Small intestine (tissue), 16 donors: ENCODE measurements at places on chromosomes 12 and 14. TPM values are rescaled to one million over a fixed set of nuclear protein-coding genes. Genes with fewer than 3 reads are reported as not detected.
A peak's percentile ranks its signal among the peaks of the same experiment; 100 is the strongest.

DNA sequence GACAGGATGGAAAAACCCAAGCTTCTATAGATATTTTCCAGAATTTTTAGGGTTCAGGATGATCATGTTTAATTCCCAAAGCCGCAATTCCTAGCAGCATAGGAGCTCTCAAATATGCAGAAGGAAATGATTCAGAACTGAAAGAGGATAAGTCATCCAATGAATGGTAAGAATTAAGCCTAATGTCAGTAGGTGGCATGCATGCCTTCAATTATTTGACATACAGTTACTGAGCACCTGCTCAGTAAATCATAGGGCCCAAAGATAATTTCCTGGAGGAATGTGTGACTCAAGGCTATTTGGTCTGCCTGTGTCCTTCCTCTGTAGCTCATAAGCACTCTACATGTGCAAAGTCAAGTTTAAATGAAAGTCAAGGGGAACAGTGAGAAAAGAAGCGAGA is 116.8 kb upstream of the SLC38A4 start:
- H3K27ac ChIP-seq = no peak overlapping the region
- no peaks in the 10 kb centered on the region for H3K36me3 ChIP-seq
- no peaks in the 10 kb centered on the region for H3K27me3 ChIP-seq
- H3K4me3 ChIP-seq = no peak overlapping the region
- no peak for DNase-seq

SMCO2 gene
- 0.28 TPM for polyA plus RNA-seq

- DNase-seq = no peak
- peaks cover 12% of the 10 kb centered on the region for H3K36me3 ChIP-seq
- no peak overlapping the region for H3K27ac ChIP-seq
- H3K27me3 ChIP-seq = no peaks in the 10 kb centered on the region
- H3K4me1 ChIP-seq = no peaks in the 10 kb centered on the region
- no peak overlapping the region for H3K4me3 ChIP-seq
Measured at GRCh38 chr14:50425816-50426215, 29.1 kb upstream of the CDKL1 start.

CATSPERB gene
- polyA plus RNA-seq = 0.89 TPM

- no peaks in the 10 kb centered on the region for H3K36me3 ChIP-seq
- H3K27me3 ChIP-seq = no peaks in the 10 kb centered on the region
- H3K27ac ChIP-seq = peak overlapping the region; percentile 87
- H3K4me3 ChIP-seq = peak overlapping the region; percentile 54
Measured at GRCh38 chr14:44961151-44961553, 595 bp downstream of the KLHL28 start.

CGRRF1 gene
- polyA plus RNA-seq = 15.8 TPM

GRCh38 chr14:95173518-95173917 is 16.2 kb upstream of the DICER1 start:
- H3K27me3 ChIP-seq = no peaks in the 10 kb centered on the region
- no peaks in the 10 kb centered on the region for H3K4me1 ChIP-seq
- no peaks in the 10 kb centered on the region for H3K36me3 ChIP-seq

SERPINA12 gene
- not detected for polyA plus RNA-seq

- no peak within 1 kb of the TSS for H3K27ac ChIP-seq
- H3K36me3 ChIP-seq = no peaks in the 10 kb centered on the region
- H3K27me3 ChIP-seq = peaks cover 34% of the 10 kb centered on the region
- H3K4me3 ChIP-seq = no peak within 1 kb of the TSS
- DNase-seq = no peak
Measured at GRCh38 chr12:129903956-129904829, at the start of gene TMEM132D. Gene TMEM132D (minus strand): TSS chr12:129904025.

GRCh38 chr12:96238336-96239047 is 44.3 kb downstream of the ELK3 start:
- no peak overlapping the region for H3K27ac ChIP-seq
- no peaks in the 10 kb centered on the region for H3K27me3 ChIP-seq
- H3K36me3 ChIP-seq = no peaks in the 10 kb centered on the region
- H3K4me3 ChIP-seq = no peak overlapping the region

A2M gene
- polyA plus RNA-seq = 24.9 TPM

DNA sequence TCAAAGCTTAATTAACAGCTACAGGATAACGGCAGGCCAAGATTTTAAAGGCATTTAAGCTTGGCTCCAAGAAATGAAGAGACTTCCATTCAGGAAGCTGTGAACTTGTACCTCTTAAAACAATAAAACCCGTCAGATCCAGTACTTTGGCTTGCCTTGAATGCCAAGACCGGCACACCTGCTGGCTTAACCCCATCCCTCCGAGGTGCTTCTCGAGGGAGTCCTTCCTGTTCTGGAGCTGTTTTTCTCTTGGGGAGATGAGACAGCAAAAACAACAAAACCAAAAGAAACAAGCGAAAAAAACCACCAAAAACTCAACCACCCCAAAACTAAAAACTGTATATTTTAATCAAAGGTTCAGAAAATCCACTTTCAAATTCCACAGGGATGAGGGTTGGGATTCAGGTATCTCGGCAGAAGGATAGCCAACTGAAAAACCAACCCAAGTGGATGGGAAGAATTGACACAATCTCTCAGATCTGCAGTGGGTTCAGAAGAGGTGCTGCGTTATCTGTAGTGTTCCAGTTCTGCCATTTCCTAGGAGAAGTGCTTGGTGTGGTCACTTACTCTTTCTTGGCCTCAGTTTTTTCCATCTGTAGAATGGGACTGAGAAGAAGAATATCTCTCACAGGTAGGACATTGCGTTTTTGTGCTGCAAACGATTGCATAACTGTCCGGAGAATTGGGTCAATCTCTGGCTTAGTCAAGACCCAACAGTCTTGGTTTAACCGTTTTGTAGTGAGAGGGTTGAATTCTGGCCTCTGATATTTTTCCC is 420.1 kb downstream of the VRK1 start:
- H3K27ac ChIP-seq = no peak overlapping the region
- H3K27me3 ChIP-seq = peaks cover 15% of the 10 kb centered on the region
- H3K36me3 ChIP-seq = no peaks in the 10 kb centered on the region
- H3K4me3 ChIP-seq = no peak overlapping the region

RND1 gene
- 1.3 TPM for polyA plus RNA-seq

PKP2 gene
- polyA plus RNA-seq = 34.7 TPM

KRT71 gene
- polyA plus RNA-seq = not detected

GRCh38 chr12:110661337-110661972 is 27.5 kb downstream of the HVCN1 start:
- DNase-seq = no peak
- H3K36me3 ChIP-seq = no peaks in the 10 kb centered on the region
- H3K27me3 ChIP-seq = no peaks in the 10 kb centered on the region
- H3K4me1 ChIP-seq = no peaks in the 10 kb centered on the region
- H3K27ac ChIP-seq = no peak overlapping the region

- no peaks in the 10 kb centered on the region for H3K4me1 ChIP-seq
- no peaks in the 10 kb centered on the region for H3K27me3 ChIP-seq
- H3K4me3 ChIP-seq = no peak overlapping the region
- H3K36me3 ChIP-seq = peaks cover 71% of the 10 kb centered on the region
- peak; percentile 91 for DNase-seq
Measured at GRCh38 chr12:6961695-6962284, 8.7 kb downstream of the PHB2 start.

DNA sequence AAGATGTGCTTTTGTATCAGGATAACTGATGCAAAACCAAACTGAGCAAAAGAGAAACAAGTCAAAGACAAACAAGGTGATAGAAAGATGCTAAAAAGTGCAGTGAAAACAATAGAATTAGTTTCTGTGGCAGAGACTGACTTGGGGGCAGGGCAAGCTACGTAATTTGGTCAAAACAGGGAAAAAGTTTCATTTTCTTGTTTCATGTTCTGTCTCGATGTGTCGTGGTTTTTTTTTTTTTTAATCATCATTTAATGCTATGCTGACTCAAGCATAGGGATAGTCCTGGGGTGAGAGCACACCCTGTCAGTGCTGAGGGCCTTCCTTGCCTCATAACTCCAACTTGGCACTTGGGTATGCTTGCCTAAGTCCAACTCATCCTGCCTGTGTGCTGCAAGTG is 144.1 kb upstream of the PTPRQ start:
- no peak overlapping the region for H3K27ac ChIP-seq
- DNase-seq = no peak
- no peaks in the 10 kb centered on the region for H3K36me3 ChIP-seq
- no peaks in the 10 kb centered on the region for H3K27me3 ChIP-seq
- no peak overlapping the region for H3K4me3 ChIP-seq

DBX2 gene
- polyA plus RNA-seq = not detected

DNA sequence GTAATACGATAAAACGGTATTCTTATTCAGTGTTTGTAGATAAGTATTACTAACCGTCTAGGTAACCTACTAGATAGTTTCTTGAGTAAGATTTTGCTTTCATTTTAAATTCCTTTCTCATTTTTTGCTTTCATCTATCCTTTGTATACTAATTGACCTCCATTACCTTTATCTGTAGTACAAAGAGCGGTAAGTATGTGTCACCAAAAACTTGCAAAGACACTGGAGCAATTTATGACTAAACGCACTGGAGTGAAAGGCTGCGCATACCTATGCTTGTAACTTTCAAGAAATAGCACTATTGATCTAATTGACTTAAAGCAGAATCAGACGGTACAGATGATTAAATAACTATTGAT is 1.7 kb downstream of the ARHGAP5 start:
- H3K4me1 ChIP-seq = peaks cover 4% of the 10 kb centered on the region
- no peak overlapping the region for H3K27ac ChIP-seq
- peak; percentile 84 for DNase-seq
- no peak overlapping the region for H3K4me3 ChIP-seq

DNA sequence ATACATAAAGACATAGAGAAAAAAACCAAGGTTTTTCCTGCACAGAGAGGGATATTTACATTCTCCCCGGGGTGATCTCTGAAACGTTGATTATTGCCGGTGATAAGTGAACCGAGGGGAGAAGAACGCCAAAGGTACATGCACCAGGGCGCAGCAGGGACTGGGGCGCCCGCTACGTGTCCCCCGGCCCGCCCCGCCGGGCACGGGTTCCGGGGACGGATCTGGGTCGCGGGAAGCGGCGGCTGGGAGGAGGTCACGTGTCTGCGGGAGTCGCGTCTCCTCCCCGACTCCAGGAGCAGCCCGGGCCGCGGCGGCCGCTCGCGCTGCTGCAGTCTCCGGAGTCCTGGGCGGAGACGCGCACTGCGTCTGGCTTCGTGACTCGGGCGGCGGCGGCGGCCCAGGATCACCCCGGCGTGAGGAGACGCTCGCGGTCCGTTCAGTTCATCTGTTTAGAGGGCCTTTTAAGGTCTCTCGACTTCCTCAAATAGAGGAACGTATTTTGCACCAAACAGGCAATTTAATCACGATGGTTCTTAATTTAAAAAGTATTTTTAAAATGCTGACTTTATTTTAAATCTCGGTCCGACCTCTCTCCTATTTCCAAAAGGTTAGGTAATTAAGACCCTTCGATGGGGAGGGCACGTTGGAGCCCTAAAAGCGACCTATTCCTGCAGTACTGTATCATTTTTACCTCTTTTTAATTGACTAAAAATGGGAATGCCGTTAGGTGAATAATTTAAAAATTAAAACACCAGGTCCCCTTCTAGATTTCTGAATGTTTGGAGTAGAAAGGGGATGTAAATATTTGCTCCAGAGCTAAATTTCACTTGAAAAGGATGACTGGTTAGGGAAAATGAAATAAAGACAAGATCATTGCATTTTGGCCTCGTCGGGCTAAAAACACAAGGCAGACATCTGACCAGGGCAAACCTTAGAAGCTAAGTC is 1.8 kb upstream of the BHLHE41 start:
- H3K36me3 ChIP-seq = no peaks in the 10 kb centered on the region
- peak; percentile 87 for DNase-seq
- peaks cover 9% of the 10 kb centered on the region for H3K4me1 ChIP-seq
- peak overlapping the region; percentile 60 for H3K4me3 ChIP-seq

GRCh38 chr14:77151245-77151644 is 9.7 kb upstream of the ZDHHC22 start:
- H3K36me3 ChIP-seq = no peaks in the 10 kb centered on the region
- H3K27ac ChIP-seq = no peak overlapping the region
- H3K4me3 ChIP-seq = no peak overlapping the region

DNA sequence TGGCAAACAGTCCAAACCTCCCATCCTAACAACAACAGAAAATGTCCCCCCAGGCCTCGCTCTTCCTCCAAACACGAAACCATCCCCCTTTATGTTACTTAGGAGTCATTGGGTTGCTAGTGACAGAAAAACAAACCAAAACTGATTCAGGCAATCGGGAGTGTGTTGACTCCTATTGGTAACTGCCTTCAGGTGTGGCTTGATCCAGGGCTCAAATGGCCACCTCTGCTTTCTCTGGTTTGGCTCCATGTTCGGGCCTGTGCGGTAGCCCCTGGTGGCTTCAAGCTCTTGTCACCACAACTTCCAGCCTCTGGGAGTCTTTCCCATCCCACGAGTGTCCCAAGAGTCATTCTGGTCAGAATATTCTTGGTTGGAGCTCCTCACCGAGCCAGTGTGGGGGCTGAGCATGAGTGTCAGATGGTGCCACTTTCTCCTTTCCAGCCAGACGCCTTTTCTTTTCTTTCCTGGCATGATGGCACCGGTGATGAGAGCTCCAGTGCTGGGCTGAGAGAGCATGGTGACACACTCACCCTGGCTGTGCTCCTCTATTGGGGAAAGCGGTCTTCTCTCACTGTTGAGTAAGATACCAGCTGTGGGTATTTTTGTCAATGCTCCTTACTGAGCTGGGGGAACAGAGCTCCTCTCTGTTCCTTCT is 38.6 kb downstream of the NOC4L start:
- H3K4me3 ChIP-seq = no peak overlapping the region
- H3K27me3 ChIP-seq = peaks cover 35% of the 10 kb centered on the region
- H3K36me3 ChIP-seq = no peaks in the 10 kb centered on the region
- DNase-seq = no peak

- DNase-seq = no peak
- no peak overlapping the region for H3K27ac ChIP-seq
- no peak overlapping the region for H3K4me3 ChIP-seq
- no peaks in the 10 kb centered on the region for H3K36me3 ChIP-seq
Measured at GRCh38 chr12:81114226-81114625, 36.3 kb downstream of the ACSS3 start.

LBHD2 gene
- polyA plus RNA-seq = not detected

GRCh38 chr12:13116259-13116658 is 12.8 kb upstream of the GSG1 start:
- no peak overlapping the region for H3K4me3 ChIP-seq
- no peaks in the 10 kb centered on the region for H3K4me1 ChIP-seq
- H3K27ac ChIP-seq = no peak overlapping the region
- no peaks in the 10 kb centered on the region for H3K27me3 ChIP-seq

DNA sequence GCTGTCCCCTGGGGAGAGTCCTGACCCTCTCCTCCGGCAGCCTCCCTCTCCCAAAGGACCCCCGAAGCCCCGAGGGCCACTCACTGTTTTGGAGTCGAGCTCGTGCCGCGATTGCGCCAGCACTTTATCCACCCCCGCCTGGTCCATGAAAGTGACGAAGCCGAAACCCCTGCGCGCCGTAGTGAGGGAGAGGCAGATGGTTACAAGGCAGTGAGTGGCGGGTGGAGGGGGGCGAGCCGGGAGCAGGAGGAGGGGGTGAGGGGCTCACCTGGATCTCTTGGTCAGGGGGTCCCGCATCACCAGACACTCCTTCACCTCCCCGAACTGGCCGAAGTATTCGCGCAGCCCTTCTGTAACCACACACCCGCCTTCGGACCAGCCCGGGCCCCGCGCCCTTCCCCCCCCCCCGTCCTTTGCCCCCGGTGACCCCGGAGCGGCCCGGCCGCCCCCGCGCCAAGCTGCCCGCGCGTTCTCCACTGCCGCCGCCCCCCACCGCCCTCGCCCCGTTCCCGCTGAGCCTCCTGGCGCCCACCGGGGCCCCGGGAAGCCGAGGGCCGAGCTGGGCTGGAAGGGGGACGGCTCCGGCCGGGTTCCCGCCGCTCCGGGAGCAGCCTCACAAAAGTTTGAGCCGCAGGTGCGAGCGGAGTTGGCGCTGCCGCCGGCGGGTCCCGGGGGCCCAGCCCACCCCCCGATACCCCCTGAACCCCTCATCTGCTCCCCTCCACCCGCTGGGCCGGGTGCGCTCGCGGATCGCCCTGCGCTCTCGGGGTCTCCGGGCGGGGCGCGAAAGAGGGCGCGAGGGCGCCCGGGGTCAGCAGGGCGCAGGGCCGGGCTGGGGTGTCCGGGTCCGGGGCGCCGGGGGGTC is 808 bp downstream of the MSI1 start:
- H3K4me3 ChIP-seq = peak overlapping the region; percentile 46
- no peaks in the 10 kb centered on the region for H3K36me3 ChIP-seq
- no peak overlapping the region for H3K27ac ChIP-seq
- H3K27me3 ChIP-seq = peaks cover 10% of the 10 kb centered on the region
- peaks cover 52% of the 10 kb centered on the region for H3K4me1 ChIP-seq
